Glomerular endothelial cell (primary cell): ENCODE measurements at places on chromosomes 5 and 9. TPM values are rescaled to one million over a fixed set of nuclear protein-coding genes. Genes with fewer than 3 reads are reported as not detected.

The NIPAL4 gene
- 0.44 and 0.64 TPM in 2 replicates for total RNA-seq

The NOXA1 gene
- 1.2 and 1.7 TPM in 2 replicates for total RNA-seq

The BNC2 gene
- total RNA-seq, result 16.1 and 19.0 TPM in 2 replicates

The LRRC14B gene
- total RNA-seq, result not detected in 2 replicates
